ENCODE measurements at places on chromosomes 1 and 21. TPM values are rescaled to one million over a fixed set of nuclear protein-coding genes. Genes with fewer than 3 reads are reported as not detected.

The NBPF19 gene
- total RNA-seq = 16.6 TPM

- peaks cover 17% of the 10 kb centered on the region for H3K4me1 ChIP-seq
- no peak overlapping the region for H3K27ac ChIP-seq
- H3K4me3 ChIP-seq = no peak overlapping the region
These were observed 2.8 kb downstream of the HES4 start for GRCh38 chr1:996851-997712.

DNA sequence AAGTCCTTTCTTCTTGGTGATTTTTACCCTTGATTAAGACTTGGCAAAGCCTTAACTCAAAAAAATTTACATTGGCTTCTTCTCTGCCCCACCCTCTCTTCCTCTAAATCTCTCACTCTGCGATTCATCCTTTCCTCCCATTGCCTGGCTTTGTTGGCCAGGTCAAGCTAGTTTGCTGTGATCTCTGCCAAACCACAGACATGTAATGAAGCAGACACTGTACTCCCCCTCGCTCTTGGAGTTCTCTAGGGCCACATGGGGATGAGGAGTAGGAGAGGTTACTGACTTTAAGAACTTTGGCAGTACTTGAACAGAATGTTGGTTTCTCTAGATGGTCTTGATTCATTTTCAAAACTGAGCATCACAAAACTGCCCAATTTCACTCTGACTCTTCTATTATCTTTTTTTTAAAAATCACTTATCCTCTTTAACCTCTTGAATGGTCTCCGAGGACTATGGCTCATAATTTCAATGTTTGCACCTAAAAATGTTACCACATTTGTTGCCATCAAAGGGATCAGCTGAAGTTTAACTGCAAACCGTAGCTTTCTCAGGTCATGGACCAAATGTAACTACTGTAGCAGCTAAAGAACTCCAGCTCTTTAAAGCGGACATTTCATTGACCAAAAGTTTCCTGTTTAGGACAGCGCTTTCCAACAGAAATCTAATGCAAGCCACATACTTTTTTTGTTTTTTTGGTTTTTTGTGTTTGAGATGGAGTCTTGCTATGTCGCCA lies 62.7 kb upstream of the IPO9 start:
- H3K27ac ChIP-seq = no peak overlapping the region
- H3K4me3 ChIP-seq = no peak overlapping the region
- no peaks in the 10 kb centered on the region for H3K27me3 ChIP-seq
- H3K36me3 ChIP-seq = no peaks in the 10 kb centered on the region
- H3K4me1 ChIP-seq = no peaks in the 10 kb centered on the region

DNA sequence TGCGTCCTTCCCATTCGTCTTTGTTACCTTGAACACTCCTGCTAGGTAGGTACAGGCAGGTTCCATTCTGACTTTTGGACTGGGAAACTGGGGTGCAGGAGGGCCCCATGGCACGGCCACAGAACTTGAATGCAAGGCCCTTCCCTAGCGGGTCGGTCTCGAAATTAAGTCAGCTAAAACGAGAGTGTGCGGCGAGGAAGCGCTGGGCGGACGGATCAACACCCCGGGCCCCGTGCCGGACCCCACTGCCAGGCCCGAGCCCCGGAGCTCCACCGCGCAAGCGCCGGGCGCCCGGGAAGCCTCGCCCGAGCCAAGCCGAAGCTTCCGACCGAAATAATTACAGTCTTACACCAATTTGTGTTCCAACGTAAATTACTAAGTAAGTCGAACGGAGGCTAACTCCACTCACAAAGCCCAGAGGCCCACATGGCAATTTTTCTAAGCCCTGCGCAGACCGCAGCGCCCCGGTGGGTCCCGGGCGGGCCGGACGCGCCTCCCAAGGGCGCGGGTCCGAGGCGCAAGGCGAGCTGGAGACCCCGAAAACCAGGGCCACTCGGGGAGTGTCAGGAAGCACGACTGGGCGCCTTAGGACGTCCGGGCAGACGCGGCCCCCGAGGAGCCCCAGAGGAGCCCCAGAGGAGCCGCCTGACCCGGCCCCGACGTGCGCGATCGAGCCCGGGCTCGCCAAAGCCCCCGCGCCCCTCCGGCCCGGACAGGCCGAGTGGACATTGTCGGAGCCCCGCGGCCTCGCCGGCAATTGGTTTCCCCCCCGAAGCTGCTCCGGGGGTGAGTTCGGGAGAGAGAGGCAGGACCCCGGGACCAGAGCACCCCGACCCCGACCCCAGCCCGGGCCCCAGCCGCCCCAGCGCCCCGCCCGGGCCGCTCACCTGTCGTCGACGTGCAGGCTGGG lies 624 bp downstream of the RIPK4 start:
- peaks cover 35% of the 10 kb centered on the region for H3K27me3 ChIP-seq
- H3K4me3 ChIP-seq = no peak overlapping the region
- peaks cover 18% of the 10 kb centered on the region for H3K4me1 ChIP-seq
- no peak for DNase-seq
- H3K36me3 ChIP-seq = no peaks in the 10 kb centered on the region
- H3K27ac ChIP-seq = no peak overlapping the region

The OR2L3 gene
- total RNA-seq = not detected

GRCh38 chr1:228081578-228082213 lies 812 bp upstream of the ARF1 start:
- peaks cover 6% of the 10 kb centered on the region for H3K36me3 ChIP-seq
- H3K4me3 ChIP-seq = peak overlapping the region; percentile 82
- no peak for DNase-seq

- H3K27me3 ChIP-seq = no peaks in the 10 kb centered on the region
- H3K36me3 ChIP-seq = no peaks in the 10 kb centered on the region
- no peak overlapping the region for H3K27ac ChIP-seq
- no peaks in the 10 kb centered on the region for H3K4me1 ChIP-seq
These were observed 234.1 kb upstream of the VAMP3 start for GRCh38 chr1:7536891-7537591.

The CFHR5 gene
- total RNA-seq = not detected

The PCP4 gene
- total RNA-seq = not detected

GRCh38 chr1:39896909-39897685 lies 4.6 kb downstream of the MYCL start:
- H3K27ac ChIP-seq = no peak overlapping the region
- H3K36me3 ChIP-seq = no peaks in the 10 kb centered on the region
- H3K4me3 ChIP-seq = no peak overlapping the region
- peaks cover 16% of the 10 kb centered on the region for H3K27me3 ChIP-seq

The ANKRD35 gene
- total RNA-seq = 0.80 TPM

GRCh38 chr1:52055866-52056162 lies 281 bp upstream of the BTF3L4 start:
- peaks cover 34% of the 10 kb centered on the region for H3K4me1 ChIP-seq
- peak overlapping the region; percentile 87 for H3K27ac ChIP-seq
- peak overlapping the region; percentile 97 for H3K4me3 ChIP-seq
- no peaks in the 10 kb centered on the region for H3K27me3 ChIP-seq

- H3K27ac ChIP-seq = no peak overlapping the region
- no peak overlapping the region for H3K4me3 ChIP-seq
- H3K4me1 ChIP-seq = no peaks in the 10 kb centered on the region
- no peak for DNase-seq
- peaks cover 5% of the 10 kb centered on the region for H3K27me3 ChIP-seq
- no peaks in the 10 kb centered on the region for H3K36me3 ChIP-seq
These were observed 37.0 kb upstream of the TMEM52 start for GRCh38 chr1:1956101-1956500.

The SPRR2B gene
- not detected for total RNA-seq

DNA sequence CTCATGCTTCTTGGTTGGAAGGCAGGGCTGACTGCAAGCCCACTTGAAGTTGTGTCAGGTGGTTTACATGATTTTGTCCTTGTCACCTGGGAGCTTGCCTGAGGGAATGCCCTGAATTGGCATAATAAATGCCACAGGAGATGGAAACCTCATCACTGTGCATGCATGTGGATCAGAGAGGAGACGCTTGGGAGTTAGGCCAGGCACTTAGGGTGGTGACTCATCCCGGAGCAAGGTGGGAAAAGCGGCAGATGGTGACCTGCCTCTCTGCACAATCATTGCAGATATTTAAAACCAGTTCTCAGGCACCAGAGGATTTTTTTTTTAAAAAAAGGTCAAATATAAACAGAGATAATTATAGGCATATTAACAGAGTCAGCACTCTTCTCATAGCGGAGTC lies 202.2 kb upstream of the KIAA0040 start:
- H3K27me3 ChIP-seq = no peaks in the 10 kb centered on the region
- no peak for DNase-seq

- peak overlapping the region; percentile 24 for H3K27ac ChIP-seq
- H3K27me3 ChIP-seq = peaks cover 6% of the 10 kb centered on the region
- peaks cover 18% of the 10 kb centered on the region for H3K4me1 ChIP-seq
- H3K36me3 ChIP-seq = no peaks in the 10 kb centered on the region
- peak; percentile 42 for DNase-seq
- peak overlapping the region; percentile 49 for H3K4me3 ChIP-seq
These were observed 11.4 kb upstream of the PHLDA3 start for GRCh38 chr1:201480231-201481003.

DNA sequence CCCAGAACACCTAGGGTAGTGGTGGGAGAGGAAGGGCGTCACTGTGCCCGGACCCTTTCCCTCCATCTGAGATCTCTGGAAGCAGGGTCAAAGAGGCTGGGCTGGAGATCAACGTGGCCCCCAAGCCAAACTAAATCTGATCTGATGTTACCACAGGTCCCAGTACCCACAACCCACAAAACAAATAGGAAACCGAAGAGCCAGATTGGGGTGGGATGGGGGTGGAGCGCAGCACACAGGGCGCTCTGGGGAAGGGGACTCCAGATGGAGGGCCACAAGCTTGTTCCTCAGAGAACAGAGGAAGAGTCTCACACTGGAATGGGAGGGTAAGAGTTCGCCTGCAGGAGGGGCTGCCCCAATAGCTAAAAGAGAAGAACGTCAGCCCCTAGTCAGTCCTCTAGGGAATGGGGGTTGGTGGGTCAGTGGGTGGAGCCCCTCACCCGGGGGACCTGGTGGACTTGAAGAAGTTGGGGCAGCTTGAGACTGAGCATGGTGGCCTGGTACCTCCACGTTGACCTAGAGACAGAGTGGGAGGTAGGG lies 1.5 kb downstream of the PAQR6 start:
- H3K27me3 ChIP-seq = no peaks in the 10 kb centered on the region
- peak overlapping the region; percentile 63 for H3K4me3 ChIP-seq
- DNase-seq = no peak
- peaks cover 13% of the 10 kb centered on the region for H3K36me3 ChIP-seq
- H3K4me1 ChIP-seq = peaks cover 16% of the 10 kb centered on the region
- no peak overlapping the region for H3K27ac ChIP-seq

DNA sequence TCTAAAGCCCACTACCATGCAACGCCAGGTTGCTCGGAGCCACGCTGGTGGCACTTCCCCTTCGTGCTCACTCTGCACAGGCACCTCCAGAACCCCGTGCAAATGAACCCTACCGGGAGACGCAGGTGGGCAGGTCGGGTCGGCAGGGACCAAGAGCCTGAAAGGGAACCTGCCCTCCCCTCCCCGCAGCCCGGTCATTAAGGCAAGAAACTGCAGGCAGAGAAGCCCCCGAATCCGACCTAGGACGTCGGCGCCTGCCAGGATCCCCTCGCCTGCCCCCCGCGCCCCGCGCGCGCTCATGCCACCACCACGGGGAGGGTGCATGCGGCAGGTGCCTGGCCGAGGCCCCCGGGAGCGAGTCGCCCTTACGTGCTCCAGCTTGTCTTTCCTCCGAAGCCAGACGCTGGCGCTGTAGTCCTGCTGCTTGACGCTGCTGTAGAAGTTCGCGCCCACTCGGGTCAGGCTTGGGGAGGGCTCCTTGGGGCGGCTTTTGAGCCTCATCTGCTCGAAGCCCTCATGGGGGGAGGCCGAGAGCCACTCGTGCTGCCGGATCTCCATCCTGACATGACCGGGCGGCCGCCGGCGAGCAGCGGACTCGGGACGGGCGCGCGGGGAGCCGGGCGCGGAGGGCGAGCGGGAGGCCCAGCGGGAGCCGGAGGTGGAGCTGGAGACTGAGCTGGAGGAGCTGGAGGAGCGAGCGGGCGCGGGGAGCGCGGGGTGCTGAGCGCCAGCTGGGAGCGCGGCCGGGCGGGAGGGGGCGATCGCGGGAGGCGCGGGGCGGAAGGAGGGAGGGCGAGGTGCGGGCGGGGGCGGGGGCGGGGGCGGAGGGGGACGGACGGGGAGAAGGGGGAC lies 552 bp downstream of the PLD5 start:
- H3K36me3 ChIP-seq = no peaks in the 10 kb centered on the region
- no peaks in the 10 kb centered on the region for H3K4me1 ChIP-seq
- peaks cover 11% of the 10 kb centered on the region for H3K27me3 ChIP-seq
- no peak for DNase-seq
- H3K4me3 ChIP-seq = no peak overlapping the region

The S100PBP gene
- 28.6 TPM for total RNA-seq

Measured in CD8-positive, alpha-beta memory T cell (primary cell).